Immature natural killer cell (primary cell): ENCODE measurements at places on chromosomes 1 and 21. TPM values are rescaled to one million over a fixed set of nuclear protein-coding genes. Genes with fewer than 3 reads are reported as not detected.

The FAM131C gene
- not detected for polyA plus RNA-seq

DNA sequence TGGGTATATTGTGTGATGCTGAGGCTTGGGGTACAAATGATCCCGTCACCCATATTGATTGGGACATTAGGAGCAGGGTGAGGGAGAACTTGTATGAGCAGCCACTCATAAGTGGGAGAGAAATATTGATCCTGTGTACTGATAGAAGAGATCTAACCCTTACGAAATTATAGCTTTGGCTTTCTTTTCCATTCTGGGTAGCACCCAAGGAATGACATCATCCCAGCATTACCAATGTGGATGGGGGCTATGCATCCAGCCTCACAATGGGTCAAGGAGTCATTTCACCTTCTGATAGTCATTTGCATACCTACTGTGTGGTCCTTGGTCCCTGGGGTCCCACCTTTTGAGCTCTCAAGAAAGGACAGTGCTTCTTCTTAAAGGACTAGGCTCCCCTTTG is 1.9 kb upstream of the NAV1 start:
- H3K36me3 ChIP-seq = peaks cover 21% of the 10 kb centered on the region
- H3K27me3 ChIP-seq = peaks cover 6% of the 10 kb centered on the region
- DNase-seq = no peak
- no peak overlapping the region for H3K27ac ChIP-seq
- no peaks in the 10 kb centered on the region for H3K4me1 ChIP-seq

The PPP1R15B gene
- 17.3 TPM for polyA plus RNA-seq

DNA sequence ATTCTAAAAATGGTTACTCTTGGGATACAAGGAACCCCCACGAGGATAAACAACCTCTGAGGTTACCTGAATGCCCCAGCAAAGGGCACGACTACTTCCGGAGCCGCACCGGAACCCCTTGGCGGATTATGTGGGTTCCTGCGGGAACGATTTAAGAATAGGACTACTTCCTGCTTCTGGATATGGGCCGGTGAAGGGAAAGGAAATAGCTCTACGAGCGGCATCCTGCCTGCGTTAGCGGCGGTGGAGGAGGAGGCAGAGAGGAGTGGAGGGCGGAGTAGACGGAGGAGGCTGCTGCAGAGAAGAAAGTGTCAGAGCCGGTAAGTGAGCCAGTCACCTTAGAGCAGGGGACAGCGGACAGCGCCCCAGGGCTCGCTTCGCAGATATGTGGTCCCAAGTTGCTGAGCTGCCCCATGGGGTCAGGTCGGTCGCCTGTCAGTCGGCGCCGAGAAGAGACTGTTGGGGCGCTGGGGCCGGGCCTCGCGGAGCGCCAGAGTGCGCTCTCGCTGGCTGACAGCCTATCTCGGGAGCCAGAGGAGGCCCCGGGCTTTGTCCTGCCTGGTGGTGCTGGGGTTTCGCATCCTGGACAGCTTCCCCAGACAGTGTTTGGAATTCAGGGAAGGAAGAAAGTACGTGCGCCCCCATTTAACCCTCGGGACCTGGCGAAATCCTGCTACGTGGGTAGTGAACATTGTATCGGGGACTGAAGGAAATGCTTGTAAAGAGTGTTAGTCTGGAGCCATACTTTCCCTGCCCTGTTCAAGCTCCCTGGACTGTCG is at the start of gene KLHL20:
Gene KLHL20, plus strand, starts transcription at position 223 of the 779 bp plus-strand sequence. CDS start 1,063 bp downstream, outside the sequence.
- H3K27ac ChIP-seq = peak within 1 kb of the TSS; percentile 95
- peaks cover 9% of the 10 kb centered on the region for H3K27me3 ChIP-seq
- peak within 1 kb of the TSS; percentile 97 for H3K4me3 ChIP-seq
- H3K36me3 ChIP-seq = no peaks in the 10 kb centered on the region
- peak; percentile 85 for DNase-seq
- peaks cover 41% of the 10 kb centered on the region for H3K4me1 ChIP-seq

DNA sequence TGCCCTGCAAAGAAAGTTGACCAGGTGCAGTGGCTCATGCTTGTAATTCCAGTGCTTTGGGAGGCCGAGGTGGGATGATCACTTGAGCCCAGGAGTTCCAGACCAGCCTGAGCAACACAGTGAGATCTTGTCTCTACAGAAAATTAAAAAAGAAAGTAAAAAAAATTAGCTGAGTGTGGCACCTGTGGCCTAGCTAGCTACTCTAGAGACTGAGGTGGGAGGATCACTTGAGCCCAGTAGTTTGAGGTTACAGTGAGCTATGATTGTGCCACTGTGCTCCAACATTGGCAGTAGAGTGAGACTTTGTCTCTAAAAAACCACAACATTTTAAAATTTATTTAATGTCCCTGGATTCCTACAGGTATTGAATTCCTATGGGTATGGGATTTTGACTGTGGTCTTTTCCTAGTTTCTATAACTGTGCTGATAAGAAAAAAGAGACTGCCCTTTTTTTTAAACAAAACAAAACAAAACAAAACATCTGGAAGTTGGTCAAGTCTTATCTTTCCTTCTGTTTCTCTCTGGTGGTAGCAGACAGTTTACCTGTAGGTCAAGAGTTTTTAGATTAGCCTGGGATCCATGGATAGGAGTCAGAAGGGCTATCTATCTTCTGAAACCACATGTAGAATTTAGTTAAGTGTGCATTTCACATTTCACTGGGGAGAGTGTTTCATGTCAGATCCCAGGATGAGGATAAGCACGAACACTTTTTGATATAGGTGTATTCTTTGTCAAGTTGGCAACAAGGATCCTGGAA is 18.8 kb downstream of the UCK2 start:
- peaks cover 3% of the 10 kb centered on the region for H3K36me3 ChIP-seq
- no peaks in the 10 kb centered on the region for H3K27me3 ChIP-seq
- H3K4me3 ChIP-seq = no peak overlapping the region
- DNase-seq = peak; percentile 19
- H3K27ac ChIP-seq = peak overlapping the region; percentile 41
- peaks cover 60% of the 10 kb centered on the region for H3K4me1 ChIP-seq

The BATF3 gene
- polyA plus RNA-seq = 7.2 TPM

DNA sequence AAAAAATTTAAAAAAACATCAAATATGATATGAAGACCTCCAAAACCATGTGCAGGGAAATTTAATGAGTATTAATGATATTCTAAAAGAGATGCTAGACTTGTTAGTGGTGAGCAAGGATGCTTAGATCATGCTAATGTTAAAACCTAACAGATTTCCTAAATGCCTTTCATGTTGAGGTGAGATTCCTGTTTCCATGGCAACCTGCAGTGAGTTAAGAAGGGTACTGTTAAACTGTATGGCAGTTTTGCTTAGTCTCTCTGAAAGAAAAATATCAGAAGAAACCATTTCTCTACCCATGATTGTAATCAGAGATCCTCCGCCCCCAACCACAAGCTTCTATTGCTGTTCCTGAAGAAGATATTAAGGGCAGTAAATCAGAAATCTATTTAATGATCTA is 321.6 kb upstream of the LRRC7 start:
- H3K36me3 ChIP-seq = no peaks in the 10 kb centered on the region
- DNase-seq = no peak
- no peak overlapping the region for H3K27ac ChIP-seq
- peaks cover 2% of the 10 kb centered on the region for H3K27me3 ChIP-seq

DNA sequence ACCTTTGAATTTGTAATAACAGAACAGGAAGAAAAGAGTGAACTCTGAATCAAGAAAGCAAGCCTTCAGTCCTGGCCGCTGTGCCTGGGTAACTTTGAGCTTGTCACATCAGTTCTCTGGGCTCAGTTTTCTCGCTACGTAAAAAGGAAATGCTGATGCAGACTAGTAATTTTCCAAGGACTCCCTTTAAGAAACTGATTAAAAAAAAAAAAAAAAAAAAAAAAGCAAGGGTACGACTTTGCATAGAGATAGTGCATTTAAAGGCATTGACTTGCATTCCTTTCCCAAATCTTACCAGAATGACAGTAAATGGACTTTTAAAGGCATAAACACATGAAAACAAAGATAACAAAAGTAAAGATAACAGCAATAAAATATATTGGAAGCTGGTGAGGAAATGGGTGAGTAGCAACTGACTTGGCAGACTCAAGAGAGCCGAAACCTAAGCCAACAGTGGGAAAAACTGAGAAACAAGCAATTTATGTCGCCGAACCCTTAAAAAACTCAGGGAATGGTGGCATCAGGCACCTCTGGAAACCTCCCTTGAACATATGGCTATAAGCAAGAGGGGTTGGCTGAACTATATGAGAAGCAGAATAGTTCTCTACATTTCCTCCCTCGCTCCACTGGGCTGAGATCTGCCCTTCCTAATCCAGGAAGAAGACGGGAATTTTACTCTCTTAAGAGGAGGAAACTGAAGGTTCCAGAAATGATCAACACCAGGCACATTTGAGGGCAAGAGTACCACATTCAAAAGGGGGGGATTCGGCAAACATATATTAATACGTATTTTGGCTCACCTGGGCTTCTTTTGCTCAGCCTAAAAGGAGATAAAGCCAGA is 189.2 kb downstream of the CDC7 start:
- H3K36me3 ChIP-seq = peaks cover 81% of the 10 kb centered on the region
- peak overlapping the region; percentile 72 for H3K27ac ChIP-seq
- DNase-seq = no peak
- H3K27me3 ChIP-seq = peaks cover 26% of the 10 kb centered on the region

GRCh38 chr1:243672539-243673074 is 177.4 kb downstream of the AKT3 start:
- H3K27ac ChIP-seq = no peak overlapping the region
- peaks cover 23% of the 10 kb centered on the region for H3K4me1 ChIP-seq
- no peak overlapping the region for H3K4me3 ChIP-seq
- no peak for DNase-seq
- no peaks in the 10 kb centered on the region for H3K27me3 ChIP-seq

The GBP6 gene
- polyA plus RNA-seq = not detected

GRCh38 chr1:171910786-171911185 is 69.5 kb downstream of the DNM3 start:
- H3K27me3 ChIP-seq = no peaks in the 10 kb centered on the region
- H3K36me3 ChIP-seq = no peaks in the 10 kb centered on the region
- H3K4me1 ChIP-seq = peaks cover 2% of the 10 kb centered on the region
- DNase-seq = no peak
- no peak overlapping the region for H3K4me3 ChIP-seq
- H3K27ac ChIP-seq = no peak overlapping the region

GRCh38 chr1:192789871-192790270 is 19.0 kb upstream of the RGS2 start:
- DNase-seq = no peak
- H3K4me3 ChIP-seq = no peak overlapping the region
- no peak overlapping the region for H3K27ac ChIP-seq
- H3K27me3 ChIP-seq = peaks cover 2% of the 10 kb centered on the region
- no peaks in the 10 kb centered on the region for H3K4me1 ChIP-seq
- no peaks in the 10 kb centered on the region for H3K36me3 ChIP-seq

GRCh38 chr21:46307625-46308024 is 16.0 kb downstream of the C21orf58 start:
- no peak for DNase-seq
- H3K27ac ChIP-seq = no peak overlapping the region
- peaks cover 5% of the 10 kb centered on the region for H3K4me1 ChIP-seq
- H3K4me3 ChIP-seq = no peak overlapping the region

DNA sequence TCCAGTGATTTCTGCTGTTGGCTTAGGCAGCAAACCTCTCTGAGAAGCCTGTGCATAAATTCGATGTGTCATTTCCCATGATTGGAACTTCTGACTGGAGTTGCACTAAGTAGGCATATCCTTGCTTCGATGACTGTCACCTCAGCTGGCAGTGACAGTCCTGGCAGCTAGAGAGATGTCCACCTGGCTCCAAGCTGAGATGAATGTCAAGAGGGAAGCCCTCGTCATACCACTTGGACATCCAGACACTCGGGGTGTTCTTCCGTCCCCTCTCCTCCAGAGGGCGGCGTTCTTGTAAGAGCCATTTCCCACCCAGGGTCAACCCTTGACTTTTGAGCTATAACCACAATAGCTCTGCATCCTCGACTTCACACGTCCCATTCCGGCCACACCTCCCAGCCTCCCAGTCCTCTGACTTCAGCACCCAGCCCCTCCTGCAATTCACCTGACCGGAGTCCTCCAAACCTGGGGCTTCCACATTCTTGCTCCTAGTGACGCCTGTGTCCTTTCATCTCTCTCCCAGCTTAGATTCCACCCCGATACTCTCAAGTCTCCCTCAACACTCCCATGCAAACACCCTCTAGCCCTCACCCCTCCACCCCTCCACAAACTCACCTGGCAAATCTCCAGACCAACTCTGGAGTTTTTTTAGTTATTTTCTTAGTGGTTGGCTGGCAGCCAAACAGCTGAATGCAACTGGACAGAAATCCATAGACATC is 17.3 kb downstream of the CA6 start:
- H3K36me3 ChIP-seq = no peaks in the 10 kb centered on the region
- DNase-seq = no peak
- H3K4me1 ChIP-seq = no peaks in the 10 kb centered on the region
- H3K4me3 ChIP-seq = no peak overlapping the region
- H3K27me3 ChIP-seq = no peaks in the 10 kb centered on the region

The CCDC27 gene
- polyA plus RNA-seq = not detected

DNA sequence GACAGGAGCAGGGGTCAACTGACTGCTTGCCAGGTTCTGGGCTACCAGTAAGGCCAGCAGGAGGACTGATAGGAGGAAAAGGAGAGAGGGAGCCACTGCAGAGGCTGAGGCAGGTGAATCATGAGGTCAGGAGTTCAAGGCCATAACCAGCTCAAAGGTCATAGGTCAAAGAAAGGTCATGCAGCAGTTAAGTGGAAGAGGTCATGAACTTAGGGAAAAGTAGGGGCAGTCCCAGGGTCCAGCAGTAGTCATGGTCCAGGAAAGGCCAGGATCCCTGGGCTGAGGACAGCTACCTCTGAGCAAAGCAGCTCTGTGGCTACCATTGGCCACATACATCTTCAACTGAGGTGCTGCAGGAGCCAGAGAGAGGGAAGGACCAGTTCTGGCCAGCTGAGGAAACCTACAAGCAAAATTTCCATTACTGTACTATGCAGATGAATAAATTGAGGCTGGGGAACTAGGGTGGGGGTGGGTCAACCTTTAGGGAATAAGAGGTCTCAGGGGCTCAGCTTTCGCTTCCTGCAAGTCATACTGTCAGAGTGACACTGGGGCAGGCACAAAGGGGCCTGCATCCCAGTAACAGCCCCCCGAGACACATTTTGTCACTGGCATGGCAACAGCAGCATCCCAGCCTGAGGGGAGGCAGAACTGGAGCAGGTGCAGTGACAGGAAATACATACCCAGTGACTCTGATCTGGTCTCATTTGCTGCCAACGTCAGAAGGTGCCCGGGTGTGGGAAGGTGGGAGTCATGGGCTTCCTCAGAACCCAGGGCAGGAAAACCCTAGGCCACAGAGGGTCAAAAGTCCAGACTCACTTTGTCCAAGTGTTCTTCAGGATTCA is 5.2 kb upstream of the INPP5B start:
- peaks cover 15% of the 10 kb centered on the region for H3K4me1 ChIP-seq
- H3K27me3 ChIP-seq = peaks cover 2% of the 10 kb centered on the region
- H3K27ac ChIP-seq = no peak overlapping the region
- H3K4me3 ChIP-seq = no peak overlapping the region

DNA sequence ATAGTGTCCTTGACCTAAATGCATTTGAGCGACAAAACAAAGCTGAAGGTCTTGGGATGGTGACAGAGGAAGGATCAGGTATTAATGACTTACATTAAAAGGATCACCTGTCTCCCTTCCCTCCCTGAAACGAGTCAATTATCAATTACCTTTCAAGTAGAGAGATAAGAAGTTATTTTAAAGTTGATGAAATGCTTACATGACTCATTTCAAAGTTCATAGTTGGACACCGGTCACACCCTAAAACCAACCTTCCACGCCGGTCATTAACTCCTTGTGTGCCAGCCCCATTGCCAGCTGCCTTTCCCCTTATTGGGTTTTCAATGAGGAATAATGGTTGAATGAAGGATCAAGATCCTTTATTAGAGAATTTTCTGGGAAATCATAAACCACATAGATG is 129.8 kb downstream of the ZP4 start:
- no peaks in the 10 kb centered on the region for H3K36me3 ChIP-seq
- no peaks in the 10 kb centered on the region for H3K27me3 ChIP-seq
- no peak overlapping the region for H3K27ac ChIP-seq
- DNase-seq = no peak
- no peaks in the 10 kb centered on the region for H3K4me1 ChIP-seq
